ENCODE measurements at places on chromosomes 2 and 18.

- DNase-seq: no peak
Observed at GRCh38 chr2:100105678-100106054, 36.7 kb downstream of the AFF3 start.

- no peak for DNase-seq
Observed at GRCh38 chr2:193584522-193584938, 1389.8 kb upstream of the TMEFF2 start.

GRCh38 chr18:54140641-54141040 lies 83.8 kb downstream of the MBD2 start:
- no peak for DNase-seq

DNA sequence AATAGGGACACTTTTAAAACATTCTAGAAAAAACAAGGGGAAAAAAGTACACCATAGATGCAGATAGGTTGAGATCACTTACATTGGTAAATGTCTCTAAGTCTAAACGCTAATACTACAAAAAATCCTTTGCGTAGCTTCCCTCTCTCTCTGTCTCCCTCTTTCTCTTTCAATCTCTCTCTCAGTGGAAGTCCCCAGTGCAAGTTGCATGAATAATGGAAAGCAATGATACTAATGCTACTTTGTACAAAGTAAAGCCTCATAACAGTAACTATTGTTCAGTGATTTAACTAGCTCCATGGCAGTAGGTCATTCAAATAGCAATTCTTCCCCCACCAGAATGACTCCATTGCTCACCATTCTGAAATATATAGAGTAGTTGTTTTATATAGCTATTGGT lies 12.8 kb downstream of the MEIS1 start:
- no peak for DNase-seq

GRCh38 chr2:177261116-177262060 lies 3.1 kb downstream of the NFE2L2 start:
- DNase-seq: no peak

GRCh38 chr18:40124107-40124506 lies 1830.9 kb upstream of the PIK3C3 start:
- DNase-seq: no peak

- DNase-seq: no peak
Observed at GRCh38 chr18:68764016-68764415, 33.9 kb upstream of the CCDC102B start.

DNA sequence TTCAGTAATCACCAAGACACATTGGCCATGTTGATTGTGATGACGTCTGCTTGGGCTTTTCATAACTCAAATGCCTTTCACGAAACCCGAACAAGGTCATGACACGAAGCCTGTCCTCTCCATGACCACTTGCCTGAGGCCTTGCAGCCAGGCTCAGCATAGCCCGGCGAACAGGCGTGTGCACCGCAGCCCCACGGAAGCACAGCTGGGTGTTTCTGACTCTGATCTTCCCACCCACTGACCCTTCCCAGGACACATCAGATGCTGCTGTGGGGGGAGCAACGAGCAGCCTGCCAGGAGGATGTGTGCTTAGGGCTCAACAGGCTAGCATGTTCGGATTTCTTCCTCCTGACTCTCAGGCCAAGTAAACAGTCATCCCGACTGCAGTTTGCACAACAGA lies 369.4 kb upstream of the SALL3 start:
- DNase-seq: no peak

DNA sequence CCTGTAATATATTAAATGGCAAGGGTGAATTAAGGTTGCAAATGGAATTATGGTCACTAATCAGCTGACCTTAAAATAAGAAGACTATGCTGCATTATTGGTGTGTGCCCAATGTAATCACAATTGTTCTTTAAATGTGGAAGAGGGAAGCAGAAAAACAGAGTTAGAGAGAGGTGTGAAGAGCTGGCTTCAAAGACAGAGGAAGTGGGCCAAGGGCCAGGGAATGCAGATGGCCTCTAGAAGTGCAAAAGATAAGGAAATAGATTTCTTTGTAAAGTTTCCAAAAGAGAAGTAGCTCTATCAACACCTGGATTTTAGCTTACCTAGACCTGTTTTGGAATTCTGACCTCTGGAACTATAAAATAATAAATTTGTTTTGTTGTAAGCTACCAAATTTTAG lies 276.0 kb downstream of the LRRTM1 start:
- no peak for DNase-seq

GRCh38 chr2:88281302-88282217 lies 111.4 kb downstream of the THNSL2 start:
- no peak for DNase-seq

GRCh38 chr2:145379934-145380333 lies 860.0 kb upstream of the ZEB2 start:
- DNase-seq: no peak

- no peak for DNase-seq
Observed at GRCh38 chr2:216006164-216006663, 7.1 kb downstream of the MREG start.

GRCh38 chr2:85259101-85259590 lies 68.6 kb downstream of the TGOLN2 start:
- DNase-seq: no peak

Data from COR-L47 (cell line).